Pancreas (tissue), 10 donors: ENCODE measurements at places on chromosomes 6 and 20. TPM values are rescaled to one million over a fixed set of nuclear protein-coding genes. Genes with fewer than 3 reads are reported as not detected.
A peak's percentile ranks its signal among the peaks of the same experiment; 100 is the strongest.

DNA sequence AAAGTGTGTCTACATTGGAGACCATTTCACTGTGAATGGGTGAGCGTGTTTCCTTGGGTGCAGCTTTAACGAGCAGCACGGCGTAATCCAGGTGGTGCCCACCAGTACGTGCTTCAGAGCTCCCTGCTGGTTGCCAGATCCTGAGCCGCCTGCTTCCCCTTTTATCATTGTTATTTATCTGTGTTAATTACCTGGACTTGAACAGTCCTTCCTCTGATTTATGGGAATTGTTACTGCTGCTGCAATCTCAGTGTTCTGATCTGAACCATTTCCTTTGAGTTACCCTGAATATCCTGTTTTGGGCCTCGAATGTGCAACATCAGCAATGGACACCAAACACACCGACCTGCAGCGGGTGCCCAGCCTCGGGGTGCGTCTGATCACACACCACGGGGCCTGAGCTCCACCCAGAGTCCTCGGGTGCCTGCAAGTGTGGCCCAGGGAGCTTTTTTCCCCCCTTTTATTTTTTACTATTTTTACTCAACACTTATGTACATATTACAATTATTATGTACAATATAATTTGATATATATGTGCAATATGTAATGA, 81.3 kb downstream of the RPP40 start:
- no peak for DNase-seq
- no peaks in the 10 kb centered on the region for H3K4me1 ChIP-seq
- H3K27me3 ChIP-seq, result no peaks in the 10 kb centered on the region

DNA sequence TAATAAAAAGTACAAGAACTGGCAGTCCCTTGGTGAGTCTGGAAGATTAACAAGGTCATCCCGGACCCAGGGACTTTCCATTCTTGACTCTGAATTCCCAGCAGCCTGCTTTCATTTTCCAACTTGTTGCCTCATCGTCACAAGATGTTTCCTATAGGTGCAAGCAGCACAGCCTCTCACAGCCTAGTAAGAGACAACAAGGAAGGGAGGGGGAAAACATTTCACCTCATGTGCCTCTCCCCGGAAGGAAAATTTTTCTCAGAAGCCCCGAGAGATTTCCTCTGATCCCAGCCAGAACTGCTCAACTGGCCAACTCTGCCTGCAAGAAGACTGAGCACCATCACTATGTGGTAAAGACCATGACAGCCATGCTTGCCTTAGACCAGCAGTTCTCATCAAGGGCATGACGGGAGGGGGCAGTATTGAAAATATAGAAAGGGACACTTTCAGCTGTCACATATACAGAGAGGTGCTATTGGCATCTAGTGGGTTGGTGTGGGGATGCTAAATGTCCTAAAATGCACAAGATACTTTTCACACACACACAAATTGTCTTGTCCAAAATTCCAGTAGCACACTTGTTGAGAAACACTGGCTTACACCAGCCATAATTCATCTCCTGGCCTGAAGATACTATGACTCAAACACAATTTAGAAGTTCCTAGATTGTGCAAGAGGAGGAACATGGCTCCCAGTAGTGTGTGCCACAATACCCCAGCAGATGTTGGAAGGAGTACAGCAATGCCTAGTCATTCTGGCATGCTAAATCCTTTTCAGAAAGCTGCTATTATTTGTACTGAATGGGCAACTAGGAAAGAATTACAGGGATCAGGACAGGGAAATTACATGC, 10.8 kb upstream of the WTAP start:
- H3K4me3 ChIP-seq, result no peak overlapping the region
- DNase-seq, result peak; percentile 59
- peaks cover 40% of the 10 kb centered on the region for H3K4me1 ChIP-seq

DNA sequence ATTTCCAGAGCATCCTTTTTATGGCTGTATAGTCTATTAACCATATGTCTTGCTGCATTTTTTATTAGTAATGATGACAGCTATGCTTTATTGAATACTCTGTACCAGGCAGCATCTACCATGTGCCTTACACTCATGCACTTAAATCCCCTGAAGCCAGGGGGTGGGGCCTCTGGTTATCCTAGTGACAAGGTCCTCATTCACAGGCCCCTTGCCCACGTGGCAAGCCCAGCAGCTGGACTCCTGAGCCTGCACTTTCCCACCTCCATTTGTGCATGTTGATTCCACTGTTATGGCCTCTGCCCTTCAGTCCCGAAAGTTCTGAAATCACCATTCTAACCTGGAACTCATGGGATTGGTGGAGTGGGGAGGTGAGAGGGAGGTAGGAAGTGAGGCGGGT, 22.3 kb downstream of the ACTR5 start:
- H3K36me3 ChIP-seq, result peaks cover 3% of the 10 kb centered on the region
- H3K4me3 ChIP-seq, result no peak overlapping the region
- H3K4me1 ChIP-seq, result peaks cover 5% of the 10 kb centered on the region
- H3K27ac ChIP-seq, result no peak overlapping the region
- no peak for DNase-seq

- H3K4me3 ChIP-seq, result no peak overlapping the region
- no peaks in the 10 kb centered on the region for H3K4me1 ChIP-seq
- H3K36me3 ChIP-seq, result no peaks in the 10 kb centered on the region
- H3K27ac ChIP-seq, result no peak overlapping the region
- H3K27me3 ChIP-seq, result no peaks in the 10 kb centered on the region
Measured at GRCh38 chr20:55500130-55500529, 505.2 kb downstream of the CBLN4 start.

- H3K27me3 ChIP-seq, result no peaks in the 10 kb centered on the region
- DNase-seq, result no peak
- no peaks in the 10 kb centered on the region for H3K36me3 ChIP-seq
- peak overlapping the region; percentile 45 for H3K27ac ChIP-seq
Measured at GRCh38 chr6:16244869-16245451, 6.6 kb downstream of the GMPR start.

DNA sequence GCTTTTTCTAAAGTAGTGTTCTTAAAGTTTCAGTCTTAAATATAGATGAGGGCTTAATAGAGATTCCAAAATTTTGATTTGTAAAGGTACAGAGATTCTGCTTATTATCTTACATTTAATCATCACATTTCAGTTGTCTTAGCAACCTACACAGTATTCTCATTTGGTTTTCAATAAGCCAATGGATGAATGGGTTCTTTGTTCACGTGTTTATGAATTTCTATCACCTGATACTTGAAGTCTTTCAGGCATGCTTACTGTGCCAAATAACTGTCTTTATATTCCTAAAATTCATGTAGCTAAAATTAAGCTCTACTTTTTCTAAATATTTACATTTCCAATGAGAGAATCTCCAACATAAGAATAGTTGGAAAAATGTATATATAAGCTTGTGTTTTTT, 152.7 kb downstream of the EYA4 start:
- H3K27me3 ChIP-seq, result no peaks in the 10 kb centered on the region
- no peak overlapping the region for H3K27ac ChIP-seq
- H3K4me3 ChIP-seq, result no peak overlapping the region
- H3K36me3 ChIP-seq, result no peaks in the 10 kb centered on the region

- no peaks in the 10 kb centered on the region for H3K36me3 ChIP-seq
- DNase-seq, result no peak
Measured at GRCh38 chr6:169239181-169239580, 14.5 kb downstream of the THBS2 start.

DNA sequence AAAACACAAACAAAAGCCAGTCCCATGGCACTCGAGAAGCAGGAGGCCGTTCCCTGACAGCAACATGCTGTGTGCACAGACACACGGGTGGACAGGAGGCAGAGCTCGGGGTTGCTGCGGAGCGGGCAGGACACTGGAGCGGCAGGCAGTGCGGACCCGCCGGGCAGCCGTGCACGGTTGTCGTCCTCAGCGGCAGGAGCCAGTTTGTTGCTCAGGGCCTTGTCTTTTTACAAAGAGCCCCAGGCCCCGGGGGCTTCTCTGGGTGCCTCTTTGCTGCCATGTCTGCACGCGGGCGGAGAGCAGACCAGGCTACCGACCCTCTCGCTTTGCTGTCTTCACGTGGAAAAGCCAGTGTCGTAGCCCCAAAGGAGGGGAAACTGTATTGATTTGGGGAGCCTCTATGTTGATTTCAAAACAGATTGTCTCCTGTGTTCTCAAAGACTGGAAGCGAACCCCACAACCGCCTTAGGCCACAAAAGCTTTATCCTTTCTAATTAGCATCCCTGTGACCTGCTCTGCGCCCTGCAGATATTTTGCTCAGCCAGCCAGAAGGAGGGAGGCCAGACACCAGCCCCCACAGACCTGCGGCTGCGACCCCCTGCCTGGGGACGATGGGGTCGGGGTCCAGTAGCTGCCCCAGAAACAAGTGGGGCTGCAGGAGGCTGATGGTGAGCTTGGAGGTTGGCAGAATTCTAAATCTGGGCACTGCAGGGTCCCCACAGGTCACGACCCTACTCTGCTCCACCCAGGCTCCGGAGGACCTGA, 50.2 kb downstream of the ERMARD start:
- H3K36me3 ChIP-seq, result no peaks in the 10 kb centered on the region
- H3K4me1 ChIP-seq, result peaks cover 16% of the 10 kb centered on the region
- H3K27ac ChIP-seq, result peak overlapping the region; percentile 46

- no peak overlapping the region for H3K4me3 ChIP-seq
- no peak for DNase-seq
- H3K4me1 ChIP-seq, result peaks cover 5% of the 10 kb centered on the region
- no peaks in the 10 kb centered on the region for H3K36me3 ChIP-seq
Measured at GRCh38 chr6:106066989-106067388, 19.1 kb upstream of the PRDM1 start.

DNA sequence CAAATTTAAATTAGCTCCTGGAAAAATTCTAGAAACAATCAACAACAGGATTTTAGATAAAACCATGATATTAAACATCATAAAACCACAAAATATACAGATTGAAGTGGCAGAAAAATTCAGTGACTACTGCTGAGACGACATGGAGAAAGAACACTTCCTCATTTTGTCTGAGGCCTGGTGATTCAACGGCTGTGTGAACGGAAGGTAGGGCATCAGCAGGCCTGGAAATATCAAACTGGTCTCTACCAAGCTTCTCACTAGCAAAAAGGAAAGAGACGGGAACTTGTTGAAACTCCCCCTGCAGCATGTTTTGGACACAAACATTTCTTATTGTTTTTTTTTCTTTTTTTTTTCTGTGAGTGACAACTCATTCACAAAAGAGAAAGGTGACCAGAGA, 58.0 kb upstream of the AHI1 start:
- no peaks in the 10 kb centered on the region for H3K4me1 ChIP-seq
- no peaks in the 10 kb centered on the region for H3K27me3 ChIP-seq
- DNase-seq, result no peak

GRCh38 chr20:34798871-34799270, 26.6 kb downstream of the NCOA6 start:
- peaks cover 9% of the 10 kb centered on the region for H3K4me1 ChIP-seq
- no peaks in the 10 kb centered on the region for H3K27me3 ChIP-seq
- H3K27ac ChIP-seq, result no peak overlapping the region
- no peak overlapping the region for H3K4me3 ChIP-seq
- no peaks in the 10 kb centered on the region for H3K36me3 ChIP-seq
- DNase-seq, result no peak

DNA sequence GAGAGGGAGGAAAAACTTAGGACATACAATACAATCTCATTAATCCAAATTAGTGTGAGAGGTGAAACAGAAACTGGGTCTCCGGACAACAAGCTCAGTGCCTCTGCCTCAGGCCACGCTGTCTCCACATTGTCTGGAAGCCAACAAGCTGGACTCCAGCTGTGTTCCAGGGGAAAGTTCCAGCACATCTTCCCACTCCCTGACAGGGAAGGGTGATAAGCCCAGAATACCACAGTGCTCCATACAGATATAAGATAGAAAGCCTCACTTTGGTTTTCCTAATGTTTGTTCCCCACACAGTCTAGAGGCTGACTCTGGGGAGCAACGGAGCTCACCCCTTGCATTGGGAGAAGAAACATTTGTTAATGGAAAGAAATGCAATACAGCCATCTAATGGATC, 117.1 kb upstream of the SPTLC3 start:
- H3K27ac ChIP-seq, result no peak overlapping the region
- no peaks in the 10 kb centered on the region for H3K36me3 ChIP-seq
- no peak overlapping the region for H3K4me3 ChIP-seq
- no peak for DNase-seq

- peak overlapping the region; percentile 44 for H3K27ac ChIP-seq
- H3K36me3 ChIP-seq, result no peaks in the 10 kb centered on the region
- H3K4me1 ChIP-seq, result peaks cover 19% of the 10 kb centered on the region
- no peaks in the 10 kb centered on the region for H3K27me3 ChIP-seq
- H3K4me3 ChIP-seq, result no peak overlapping the region
- no peak for DNase-seq
Measured at GRCh38 chr6:158011478-158011920, 29.8 kb downstream of the SYNJ2 start.

- H3K36me3 ChIP-seq, result no peaks in the 10 kb centered on the region
Measured at GRCh38 chr6:134020071-134020470, 32.4 kb downstream of the SLC2A12 start.

DNA sequence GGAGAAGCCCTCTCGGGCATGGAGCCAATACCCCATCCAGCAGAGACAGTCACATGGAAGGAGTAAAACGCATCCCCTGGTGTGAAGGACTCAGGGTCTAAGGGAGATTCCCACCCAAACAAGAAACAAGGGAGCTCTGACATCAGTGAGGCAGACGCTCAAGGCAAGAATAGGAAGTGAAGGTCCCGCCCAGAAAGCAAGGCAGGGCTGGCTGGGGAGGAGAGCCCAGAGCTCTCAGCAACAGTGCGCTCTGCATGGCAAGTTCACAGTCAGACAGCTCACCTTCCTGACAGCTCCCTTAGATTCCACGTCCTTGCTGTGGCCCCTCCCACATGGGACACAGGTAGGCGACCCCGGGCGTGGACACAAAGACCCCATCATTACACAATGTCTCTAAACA, 85.6 kb downstream of the TTLL2 start:
- H3K36me3 ChIP-seq, result no peaks in the 10 kb centered on the region
- H3K4me1 ChIP-seq, result no peaks in the 10 kb centered on the region
- H3K27ac ChIP-seq, result no peak overlapping the region
- H3K27me3 ChIP-seq, result no peaks in the 10 kb centered on the region
- no peak overlapping the region for H3K4me3 ChIP-seq
- DNase-seq, result no peak

DNA sequence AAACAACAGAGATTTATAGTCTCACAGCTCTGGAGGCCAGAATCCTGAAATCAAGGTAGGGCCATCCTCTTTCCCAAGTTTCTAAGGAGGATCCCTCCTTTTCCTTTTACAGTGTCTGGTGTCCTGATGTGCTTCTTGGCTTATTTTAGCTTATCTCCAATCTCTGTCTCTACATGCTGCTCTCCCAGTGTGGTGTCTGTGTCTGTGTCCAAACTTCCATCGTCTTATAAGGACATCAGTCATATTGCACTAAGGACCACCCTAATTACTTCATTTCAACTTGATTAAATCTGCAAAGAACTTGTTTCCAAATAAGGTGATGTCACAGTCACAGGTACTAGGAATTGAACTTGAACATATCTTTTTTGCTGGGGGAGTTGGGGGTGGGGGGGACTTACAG, 529.6 kb downstream of the DHX35 start:
- H3K4me1 ChIP-seq, result no peaks in the 10 kb centered on the region
- H3K27me3 ChIP-seq, result no peaks in the 10 kb centered on the region
- H3K27ac ChIP-seq, result no peak overlapping the region
- DNase-seq, result no peak

The TFAP2A gene
- total RNA-seq, result 0.43 TPM

The COL11A2 gene
- total RNA-seq, result 0.75 TPM

The MED23 gene
- 22.8 TPM for total RNA-seq

The SLC16A10 gene
- 24.1 TPM for total RNA-seq

The KHDC1L gene
- total RNA-seq, result not detected

The KCNB1 gene
- total RNA-seq, result 0.31 TPM

The PRICKLE4 gene
- 0.88 TPM for total RNA-seq

The TSBP1 gene
- not detected for total RNA-seq

The RPS10 gene
- total RNA-seq, result 1,127 TPM

The KCNK5 gene
- 23.5 TPM for total RNA-seq

The MYCT1 gene
- 2.3 TPM for total RNA-seq
